T-helper 17 cell (primary cell): ENCODE measurements at places on chromosomes 7 and 10. TPM values are rescaled to one million over a fixed set of nuclear protein-coding genes. Genes with fewer than 3 reads are reported as not detected.

Gene CREB5
- total RNA-seq = 0.81 TPM

Gene SUN3
- total RNA-seq = not detected

Gene RARRES2
- not detected for total RNA-seq

Gene SH2D4B
- total RNA-seq = 0.30 TPM

Gene OGA
- total RNA-seq = 411 TPM

Gene GNGT1
- total RNA-seq = not detected

Gene PDZD7
- 1.1 TPM for total RNA-seq

Gene RBP4
- not detected for total RNA-seq

Gene GCC1
- total RNA-seq = 27.4 TPM

Gene ARHGEF35
- 2.2 TPM for total RNA-seq

Gene MTURN
- 25.1 TPM for total RNA-seq

Gene SPACDR
- 1.4 TPM for total RNA-seq

Gene HOXA3
- not detected for total RNA-seq

Gene SLC18A2
- 1.9 TPM for total RNA-seq

Gene FAM237B
- not detected for total RNA-seq

Gene OGDHL
- not detected for total RNA-seq

Gene COL17A1
- total RNA-seq = not detected

Gene MAP3K8
- 38.8 TPM for total RNA-seq

Gene CRHR2
- total RNA-seq = not detected

Gene MEOX2
- total RNA-seq = not detected

Gene TCAF2
- total RNA-seq = 23.8 TPM

Gene EGR2
- 4.8 TPM for total RNA-seq

Gene TEX36
- not detected for total RNA-seq
